ENCODE measurements at places on chromosomes 7 and 10.

DNA sequence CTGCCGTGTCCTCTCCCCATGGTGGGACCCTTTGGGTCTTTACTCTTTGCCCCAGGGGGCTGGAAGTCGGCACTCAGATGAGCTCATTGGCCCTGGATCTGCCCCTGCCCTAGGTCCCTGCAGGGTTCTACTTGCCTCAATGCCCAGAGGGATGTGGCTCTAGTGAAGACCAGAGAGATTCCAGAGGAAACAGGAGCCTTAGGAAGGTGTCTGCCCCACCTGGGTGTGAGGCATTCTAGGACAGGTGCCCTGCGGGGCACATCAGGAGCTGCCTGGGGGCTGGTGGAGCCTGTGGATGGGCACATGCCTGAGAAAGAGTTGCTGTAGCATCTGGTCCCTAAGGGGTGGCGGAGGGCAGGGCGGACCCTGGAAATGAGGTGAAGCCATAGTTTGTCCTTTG is 128.6 kb downstream of the ADCY1 start:
- no peak for DNase-seq

- no peak for DNase-seq
Observed at GRCh38 chr7:2566890-2567678, 8.3 kb downstream of the IQCE start.

GRCh38 chr7:32206987-32207386 is 136.8 kb upstream of the PDE1C start:
- DNase-seq, result peak; percentile 46

- DNase-seq, result peak; percentile 81
Observed at GRCh38 chr10:323651-324293, 188.5 kb downstream of the ZMYND11 start.

GRCh38 chr10:20936396-20936795 is 39.3 kb upstream of the NEBL start:
- no peak for DNase-seq

- no peak for DNase-seq
Observed at GRCh38 chr10:104197364-104197763, 34.8 kb downstream of the CFAP43 start.

DNA sequence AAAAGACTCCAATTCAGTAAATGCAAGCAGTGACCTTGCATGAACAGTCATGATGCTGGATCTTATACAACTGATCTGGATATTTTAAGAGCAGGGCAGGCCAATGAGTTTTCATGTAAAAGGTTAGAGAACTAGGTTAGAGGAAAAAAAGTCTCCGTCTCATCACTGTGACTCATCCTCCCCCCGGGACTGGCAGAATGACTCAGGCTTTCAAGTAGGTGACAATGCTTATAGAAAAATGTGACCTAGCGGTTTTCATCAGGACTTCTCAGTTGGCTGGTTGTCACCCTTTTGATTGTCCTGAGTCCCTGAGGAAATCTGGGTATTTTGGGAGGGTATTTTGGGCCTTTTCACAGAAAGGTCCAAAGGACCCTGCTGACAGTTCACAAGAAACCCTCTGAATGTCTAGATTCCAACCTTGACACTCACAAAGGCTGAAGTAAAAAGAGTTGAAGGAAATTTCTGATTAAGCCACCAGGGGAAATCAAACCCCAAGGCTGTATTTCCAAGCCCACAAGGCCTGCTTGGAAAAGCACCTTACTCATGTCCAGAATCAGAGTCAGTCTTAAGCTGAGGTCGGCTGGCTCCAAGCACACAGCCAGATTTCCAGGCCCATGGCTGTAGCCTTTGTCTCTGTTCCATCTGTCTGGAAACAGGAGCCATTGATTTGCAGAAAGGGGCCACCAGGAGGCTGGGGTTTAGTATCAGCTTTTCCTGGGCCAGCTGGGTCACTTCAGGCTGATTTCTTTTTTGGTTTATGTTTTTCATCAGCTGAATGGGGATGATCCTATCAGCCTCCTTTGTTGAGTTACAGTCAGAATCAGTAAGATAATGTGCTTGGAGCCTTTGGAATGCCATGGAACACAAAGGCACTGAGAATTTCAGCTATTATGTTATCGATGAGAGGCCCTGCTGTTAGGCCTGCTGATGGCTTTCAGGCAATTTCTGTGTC is 226.4 kb upstream of the HABP2 start:
- DNase-seq, result peak; percentile 93

- peak; percentile 27 for DNase-seq
Observed at GRCh38 chr7:133854739-133855138, 272.4 kb upstream of the LRGUK start.

DNA sequence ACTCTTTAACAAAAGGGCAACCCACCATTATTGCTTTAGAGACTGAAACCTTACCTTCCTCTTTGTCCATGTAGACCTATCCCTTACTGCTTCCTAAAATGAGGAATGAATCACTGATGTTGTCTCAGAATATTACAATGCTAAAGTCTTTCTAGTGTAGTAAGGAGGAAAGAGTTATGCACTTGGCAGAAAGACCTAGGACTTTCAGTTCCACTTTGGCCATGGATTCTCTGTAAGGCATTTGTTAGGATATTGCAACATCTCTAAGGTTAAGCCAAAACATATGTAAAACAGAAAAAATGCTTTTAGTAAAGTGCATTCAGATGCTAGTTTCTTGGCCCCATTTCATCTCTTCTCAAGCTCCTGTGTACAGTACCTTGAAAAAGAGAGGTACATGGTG is 230.9 kb downstream of the PARD3 start:
- DNase-seq, result no peak

GRCh38 chr7:111091593-111092358 is 849 bp downstream of the LRRN3 start:
- DNase-seq, result no peak

GRCh38 chr7:157685430-157686284 is 348.9 kb downstream of the DNAJB6 start:
- DNase-seq, result no peak

DNA sequence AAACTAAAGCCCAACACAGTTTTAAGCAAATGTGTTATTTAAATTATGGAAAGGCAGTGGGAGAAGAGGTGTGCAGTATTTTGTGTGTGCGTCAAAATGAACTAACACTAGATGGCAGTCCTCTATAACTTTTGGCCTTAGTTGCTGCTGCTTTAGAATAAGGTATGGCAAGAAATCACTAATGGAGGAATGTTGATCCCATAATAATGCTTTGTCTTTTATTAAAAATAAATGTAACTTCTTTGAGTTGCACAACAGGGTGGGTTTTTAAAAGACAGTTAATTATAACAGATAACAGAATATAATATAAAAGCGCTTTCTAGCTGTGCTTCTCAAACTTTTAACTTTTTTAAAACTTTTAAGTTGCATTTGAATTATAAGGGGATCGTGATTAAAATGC is 56.4 kb downstream of the BBS9 start:
- peak; percentile 62 for DNase-seq

- DNase-seq, result peak; percentile 55
Observed at GRCh38 chr7:47266799-47267198, 315.1 kb downstream of the TNS3 start.

GRCh38 chr7:20576166-20576660 is 39.3 kb upstream of the ABCB5 start:
- DNase-seq, result no peak

DNA sequence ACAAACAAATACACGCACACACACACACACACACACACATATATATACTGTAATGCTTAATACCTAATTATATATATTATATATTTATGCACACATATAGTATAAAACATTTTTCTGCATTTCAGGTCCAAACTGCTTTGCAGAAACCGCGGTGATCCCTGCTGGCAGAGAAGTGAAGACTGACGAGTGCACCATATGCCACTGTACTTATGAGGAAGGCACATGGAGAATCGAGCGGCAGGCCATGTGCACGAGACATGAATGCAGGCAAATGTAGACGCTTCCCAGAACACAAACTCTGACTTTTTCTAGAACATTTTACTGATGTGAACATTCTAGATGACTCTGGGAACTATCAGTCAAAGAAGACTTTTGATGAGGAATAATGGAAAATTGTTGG is 138.5 kb downstream of the VWC2 start:
- no peak for DNase-seq

- DNase-seq, result no peak
Observed at GRCh38 chr7:148083448-148083847, 507.1 kb upstream of the C7orf33 start.

DNA sequence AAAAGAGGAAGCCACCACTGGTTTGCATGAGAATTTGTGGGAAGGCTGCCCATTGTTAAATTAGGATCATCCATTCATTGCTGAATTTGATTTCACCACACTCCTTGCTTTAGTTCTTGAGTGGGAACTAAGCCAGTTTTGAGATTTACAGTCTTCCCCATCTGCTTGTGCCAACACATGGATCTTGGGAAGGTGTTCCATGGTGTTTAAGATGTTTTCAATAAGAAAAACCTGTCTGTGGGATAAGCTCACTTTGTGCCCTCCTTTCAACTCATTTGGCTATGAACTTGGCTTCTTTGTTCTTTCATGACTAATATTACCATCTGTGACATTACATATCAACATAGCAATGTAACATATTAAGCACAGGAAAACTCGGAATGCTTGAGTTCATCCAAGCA is 73.2 kb downstream of the INHBA start:
- DNase-seq, result no peak

DNA sequence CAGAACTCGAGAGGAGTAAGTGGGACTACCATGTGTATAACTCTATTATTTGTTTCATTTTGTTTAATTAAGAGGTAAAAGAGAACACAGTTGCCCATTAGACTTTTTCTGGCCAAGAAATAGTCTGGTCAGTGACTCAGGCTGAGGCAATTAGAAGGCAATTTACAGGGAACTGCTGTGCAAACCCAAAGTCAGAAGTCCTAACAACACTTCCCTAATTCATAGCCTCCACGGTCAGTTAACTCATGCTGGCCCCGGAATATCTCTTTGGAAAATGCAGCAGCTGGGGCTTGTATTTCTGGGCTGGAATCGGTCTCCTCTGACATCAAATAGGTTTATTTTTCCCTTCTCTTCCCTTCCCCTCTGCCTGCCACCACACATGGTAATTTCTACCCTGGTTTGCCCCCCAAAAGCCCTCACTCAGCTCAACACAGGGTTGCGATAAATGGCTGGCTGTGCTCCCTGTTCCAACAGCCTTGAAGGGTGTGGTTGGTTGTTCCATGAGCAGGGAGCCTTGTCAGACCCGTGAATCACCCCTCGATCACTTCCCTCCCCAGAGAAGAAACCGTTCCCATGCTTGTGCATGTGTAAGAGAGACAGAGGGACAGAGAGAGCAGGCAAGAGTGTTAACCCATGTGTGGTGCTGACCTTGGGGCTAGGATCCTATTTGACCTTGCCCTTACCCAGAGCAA is 5.3 kb downstream of the SH3PXD2A start:
- DNase-seq, result no peak

DNA sequence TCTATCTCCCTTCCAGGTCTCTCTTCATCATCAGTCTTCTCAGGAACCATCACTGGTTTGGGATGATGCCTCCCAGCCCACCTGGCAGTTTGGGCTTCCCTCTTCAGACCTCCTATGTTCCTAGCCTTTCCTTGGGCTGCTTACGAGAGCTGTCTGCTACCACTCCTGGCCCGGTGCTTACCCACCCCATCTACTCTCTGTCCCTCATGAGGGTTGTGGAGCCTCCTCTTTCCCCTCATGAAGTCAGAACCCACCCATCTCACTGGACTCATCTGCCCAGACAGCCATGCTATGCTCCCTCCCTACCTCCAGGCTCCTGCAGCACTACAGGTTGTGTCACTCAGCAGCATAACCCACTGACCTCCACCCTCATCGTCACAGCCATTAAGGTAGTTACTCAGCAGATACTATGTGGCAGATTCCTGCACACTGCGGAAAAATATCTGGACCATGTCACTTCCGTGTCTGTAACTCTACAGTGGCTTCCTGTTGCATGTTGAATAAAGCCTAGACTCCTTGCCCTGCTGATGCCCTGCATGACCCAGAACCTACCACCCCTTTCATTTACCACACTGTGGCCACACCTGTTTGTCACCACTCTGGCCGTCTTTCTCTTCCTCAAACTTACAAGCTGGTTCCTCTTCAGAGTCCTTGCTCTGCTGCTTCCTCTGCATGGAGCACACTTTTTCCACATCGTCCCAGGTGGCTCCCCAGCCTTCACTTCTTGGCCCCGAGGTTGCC is 2.0 kb downstream of the DBNL start:
- DNase-seq, result no peak

GRCh38 chr7:96669812-96670211 is 39.8 kb downstream of the SEM1 start:
- no peak for DNase-seq

- DNase-seq, result no peak
Observed at GRCh38 chr7:42628054-42628453, 283.8 kb downstream of the C7orf25 start.

DNA sequence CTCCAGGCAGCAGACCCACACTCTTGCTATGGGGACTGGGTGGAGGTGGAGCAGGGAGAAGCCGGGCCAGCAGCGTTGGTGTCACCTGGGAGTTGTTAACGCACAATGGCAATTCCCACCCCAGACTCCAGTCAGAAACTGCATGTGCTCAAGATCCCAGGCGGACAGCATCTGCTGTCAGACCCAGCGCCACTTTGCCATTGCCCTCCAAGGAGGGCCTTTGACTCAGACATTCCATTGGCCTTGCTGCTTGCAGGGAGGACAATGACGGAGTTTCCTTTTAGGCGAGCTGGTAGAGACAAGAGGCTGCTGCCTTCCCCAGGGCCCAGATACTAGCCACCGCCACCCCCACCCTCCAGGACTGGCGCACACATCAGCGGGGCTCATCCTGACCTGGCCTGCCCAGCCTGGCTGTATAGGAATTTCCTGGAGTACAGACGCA is 34.5 kb downstream of the ZNF775 start:
- DNase-seq, result no peak

DNA sequence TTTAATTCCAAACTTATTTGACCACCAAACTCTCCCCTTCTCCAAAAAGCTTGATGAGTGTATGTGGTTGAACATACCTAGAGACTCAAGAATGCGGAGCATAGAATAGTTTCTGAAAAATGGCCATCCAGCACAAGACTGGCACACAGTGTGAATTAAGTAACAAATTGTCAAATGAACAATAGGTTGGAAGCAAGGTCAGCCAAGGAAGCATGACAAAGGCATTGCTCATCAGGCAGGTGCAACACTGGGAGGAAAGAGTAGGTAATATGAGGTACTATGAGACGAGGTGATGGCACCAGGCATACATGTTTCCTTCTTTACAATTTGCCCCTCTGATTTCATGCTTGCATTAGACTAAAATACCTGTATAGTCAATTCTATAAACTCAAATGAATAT is 73.7 kb downstream of the DKK1 start:
- no peak for DNase-seq

GRCh38 chr7:1857487-1858421 is 187.7 kb downstream of the ELFN1 start:
- no peak for DNase-seq

DNA sequence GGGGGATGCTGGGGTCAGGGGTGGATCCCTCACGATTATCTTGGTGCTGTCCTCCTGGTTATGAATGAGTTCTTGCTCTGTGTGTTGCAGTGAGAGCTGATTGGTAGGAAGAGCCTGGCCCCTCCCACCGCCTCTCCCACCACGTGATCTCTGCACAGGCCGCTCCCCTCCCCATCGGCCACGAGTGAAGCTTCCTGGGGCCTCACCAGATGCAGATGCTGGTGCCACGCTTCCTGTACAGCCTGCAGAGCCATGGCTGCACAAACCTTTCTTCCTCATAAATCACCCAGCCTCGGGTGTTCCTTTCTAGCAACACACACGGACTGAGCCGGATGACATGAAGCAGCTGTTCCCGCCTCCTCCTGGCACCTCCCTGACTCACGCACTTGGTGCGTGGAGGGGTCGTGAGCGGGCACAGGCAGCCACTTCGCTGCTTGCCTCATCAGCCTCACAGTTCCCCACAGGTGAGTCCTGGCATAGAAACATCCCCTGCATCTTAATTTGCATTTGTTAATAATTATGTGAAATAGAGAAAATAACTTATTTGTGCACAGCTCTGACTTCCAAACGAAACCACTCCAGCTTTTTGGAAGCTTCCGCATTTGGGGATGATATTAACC is 210.8 kb downstream of the ADARB2 start:
- no peak for DNase-seq

Data from A549 (cell line).